HTR-8/SVneo (cell line): ENCODE measurements at places on chromosomes 6 and 20.

DNA sequence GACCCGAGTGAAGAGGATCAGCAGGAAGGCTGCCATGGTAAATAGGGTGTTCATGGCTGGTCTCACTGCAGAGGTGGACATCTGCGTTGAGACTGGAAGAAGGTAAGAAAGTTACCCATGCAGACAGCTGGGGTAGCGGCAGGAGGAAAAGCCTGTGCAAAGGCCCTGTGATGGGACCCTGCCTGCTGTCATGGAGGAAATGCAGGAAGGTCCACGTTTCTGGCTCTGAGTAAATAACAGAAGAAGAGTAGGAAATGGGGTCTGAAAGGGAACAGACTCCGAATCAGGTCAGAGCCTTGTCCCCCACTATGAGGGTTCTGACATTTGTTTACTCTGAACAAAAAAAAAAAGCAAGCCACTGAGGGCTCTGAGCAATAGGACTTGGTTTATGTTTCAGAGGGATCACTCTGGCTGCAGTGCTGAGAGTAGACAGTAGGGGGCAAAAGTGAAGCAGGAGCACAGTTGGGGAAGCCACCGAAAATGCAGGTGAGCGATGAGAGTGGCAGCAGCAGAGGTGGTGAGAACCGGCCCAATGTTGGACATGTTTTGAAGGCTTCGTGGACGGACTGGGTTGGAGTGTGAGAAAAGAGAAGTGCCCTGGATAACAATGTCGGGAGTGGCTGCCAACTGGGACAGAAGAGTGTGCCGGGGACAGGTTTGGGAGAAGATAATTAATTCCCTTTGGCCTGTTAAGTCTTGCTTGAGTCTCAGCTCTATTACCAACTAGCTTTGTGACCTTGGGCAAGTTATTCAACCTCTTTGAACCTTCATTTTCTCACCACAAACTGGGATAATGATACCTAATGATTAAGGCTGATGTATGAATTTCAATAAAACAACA is 57.9 kb upstream of the MAP7 start:
- peak; percentile 35 for DNase-seq

DNA sequence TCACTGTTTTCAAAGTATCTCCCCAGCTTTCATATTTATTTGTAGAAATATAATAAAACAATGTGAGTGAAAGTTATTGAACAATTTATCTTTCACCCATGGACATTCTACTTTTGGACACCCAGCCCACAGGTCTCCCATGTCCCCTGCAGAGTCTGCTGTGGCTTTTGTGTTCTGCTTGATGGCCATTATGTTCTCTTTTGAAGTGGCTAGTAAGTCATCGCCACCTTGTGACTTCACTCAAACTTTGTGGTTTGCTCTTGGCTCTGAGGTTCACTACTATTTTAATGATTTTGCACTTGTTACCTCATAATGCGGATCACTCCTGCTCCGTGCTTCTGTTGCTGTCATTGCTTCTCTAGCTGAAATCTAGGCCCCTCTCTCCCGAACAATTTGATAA is 10.2 kb upstream of the DEFB113 start:
- no peak for DNase-seq

- no peak for DNase-seq
Observed at GRCh38 chr6:108616544-108616943, 55.8 kb downstream of the FOXO3 start.

DNA sequence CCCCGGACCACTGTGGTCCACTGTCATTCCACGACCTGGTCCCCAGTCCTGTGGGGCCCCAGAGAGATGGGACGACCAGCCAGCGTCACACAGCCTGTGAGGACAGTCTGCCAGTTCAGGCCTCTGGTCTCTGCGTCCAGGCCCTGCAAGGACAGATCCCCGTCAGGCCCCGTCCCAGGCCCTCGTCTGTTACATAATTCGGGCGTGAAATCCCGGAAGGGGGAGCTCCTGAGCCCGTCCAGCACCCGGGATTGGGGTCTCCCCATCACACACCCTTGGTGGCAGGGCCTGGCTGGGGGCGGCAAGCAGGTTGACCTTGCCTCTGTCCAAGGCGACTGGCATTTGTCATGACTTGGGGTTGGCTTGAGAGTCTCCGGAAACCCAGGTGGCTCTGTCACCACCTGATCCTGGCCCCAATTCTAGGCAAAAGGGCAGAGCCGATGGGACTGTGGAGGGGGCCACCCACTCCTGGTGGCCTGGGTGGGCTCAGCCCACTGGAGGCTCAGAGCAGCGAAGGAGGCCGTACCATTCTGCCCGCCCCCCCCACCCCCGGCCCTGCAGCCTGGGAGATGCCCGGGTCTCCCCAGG is 73.8 kb upstream of the GATA5 start:
- no peak for DNase-seq

DNA sequence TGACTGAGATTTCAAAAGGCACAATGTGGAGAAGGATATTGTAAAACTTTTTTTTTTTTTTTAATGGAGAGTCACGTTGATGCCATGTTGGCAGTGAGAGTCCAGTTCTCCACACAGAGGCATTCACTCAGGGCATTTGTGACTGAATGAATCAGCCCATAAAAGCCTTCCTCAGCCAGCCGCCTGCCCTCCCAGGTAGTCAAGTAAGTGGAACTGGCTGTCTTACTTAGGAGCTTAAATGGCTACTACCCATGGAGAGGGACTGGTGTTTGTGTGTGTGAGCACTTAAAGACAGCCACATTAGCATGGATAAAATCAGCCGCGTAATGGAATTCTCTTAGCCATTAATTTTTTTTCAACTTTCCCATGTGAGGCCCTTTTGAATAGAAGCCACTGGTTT is 12.6 kb downstream of the AAR2 start:
- DNase-seq, result no peak

DNA sequence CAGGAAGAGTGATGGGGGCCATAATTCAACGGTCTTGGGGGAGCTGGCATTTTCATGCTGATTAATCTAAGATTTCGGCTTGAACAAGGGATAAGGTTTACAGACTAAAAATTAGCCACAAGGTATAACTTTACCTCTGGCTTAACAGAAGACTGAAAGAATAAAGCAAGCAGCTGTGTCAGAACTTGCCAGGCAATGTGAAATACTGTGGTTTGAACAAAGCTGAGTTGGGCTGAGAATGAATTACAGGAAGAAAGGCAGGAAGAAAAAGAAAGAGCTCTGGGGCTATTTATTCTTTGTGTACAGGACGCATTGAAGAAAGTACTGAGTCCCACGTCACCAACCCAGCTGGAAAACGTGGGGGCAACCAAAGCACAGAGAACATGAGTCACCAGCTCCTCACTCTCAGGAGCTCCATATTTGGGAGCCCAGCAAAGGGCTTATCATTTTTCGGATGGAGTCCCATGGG is 121.5 kb upstream of the NEDD9 start:
- no peak for DNase-seq

GRCh38 chr20:38222231-38222922 is 38.2 kb downstream of the KIAA1755 start:
- peak; percentile 90 for DNase-seq

- DNase-seq, result no peak
Observed at GRCh38 chr6:150535151-150535804, 64.4 kb upstream of the PLEKHG1 start.

DNA sequence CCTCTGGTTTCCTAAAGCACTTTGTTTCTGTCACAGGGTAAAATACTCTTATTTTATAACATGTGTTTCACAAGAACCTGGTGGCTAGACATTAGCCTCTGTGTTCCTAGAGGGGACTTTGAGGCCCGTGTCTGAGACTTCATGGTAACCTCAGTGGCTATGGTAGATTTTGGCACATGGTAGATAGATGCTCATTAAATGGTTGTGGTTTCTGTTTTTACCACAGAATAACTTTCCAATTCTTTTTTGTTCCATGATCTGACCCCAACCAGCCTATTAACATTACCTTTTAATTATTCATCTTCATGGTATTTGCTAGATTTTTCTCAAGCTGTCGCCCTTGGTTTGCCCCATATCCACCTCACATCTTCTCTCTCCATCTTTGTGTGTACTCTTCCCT is 34.3 kb downstream of the CCN2 start:
- no peak for DNase-seq

GRCh38 chr20:2626853-2627541 is 25.4 kb upstream of the NOP56 start:
- DNase-seq, result no peak

- no peak for DNase-seq
Observed at GRCh38 chr20:41862476-41862875, 244.3 kb upstream of the CHD6 start.

DNA sequence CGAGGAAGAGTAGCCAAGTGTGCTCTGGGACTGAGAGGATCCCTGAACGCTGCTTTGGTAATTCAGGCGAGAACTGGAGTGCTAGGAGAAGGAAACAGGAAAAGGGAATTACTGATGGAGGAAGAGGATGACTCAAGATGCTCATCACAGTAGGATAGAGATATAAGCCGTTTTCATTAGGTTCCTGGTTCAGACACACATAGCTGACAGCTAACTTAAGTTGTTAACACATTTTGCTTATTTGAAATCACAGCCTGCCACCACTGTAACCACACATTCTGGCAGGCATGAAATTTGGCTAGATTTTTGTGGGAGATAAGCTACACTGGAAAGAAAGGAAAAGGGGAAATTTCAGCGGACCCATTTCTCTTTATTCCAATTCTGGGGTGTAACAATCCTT is 138.2 kb upstream of the SLC22A16 start:
- DNase-seq, result no peak

GRCh38 chr20:31903627-31904386 is 33.4 kb downstream of the TTLL9 start:
- no peak for DNase-seq

DNA sequence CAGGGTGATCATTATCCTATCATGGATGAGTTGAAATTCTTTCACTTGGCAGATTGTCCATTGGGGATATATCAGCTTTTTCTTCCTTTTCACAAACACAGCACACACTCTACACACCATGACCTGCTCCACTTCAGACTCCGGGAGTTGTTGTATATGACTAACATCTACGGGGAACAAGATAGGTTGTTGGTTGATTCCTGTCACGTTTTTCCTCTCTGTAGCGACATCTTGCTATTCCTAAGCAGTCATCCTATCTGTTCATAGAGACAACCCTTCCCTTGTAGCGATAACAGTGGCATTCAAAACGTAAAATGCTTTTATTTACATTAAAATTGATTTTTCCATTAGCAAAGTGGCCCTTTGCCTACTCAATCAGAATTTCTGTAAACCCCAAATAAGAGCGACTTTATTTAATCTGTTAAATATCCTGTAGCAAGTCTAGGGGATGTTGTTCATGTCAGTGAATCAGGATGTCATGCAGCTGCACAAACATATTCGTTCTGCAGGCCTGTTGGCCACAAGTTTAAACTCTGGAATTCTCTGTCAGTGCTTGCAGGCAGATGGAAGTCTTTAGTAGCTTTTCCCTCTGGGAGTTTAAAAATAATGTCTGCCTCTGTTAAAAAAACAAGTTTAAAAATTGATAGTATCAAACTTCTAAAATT is 23.1 kb downstream of the PHACTR2 start:
- DNase-seq, result no peak

DNA sequence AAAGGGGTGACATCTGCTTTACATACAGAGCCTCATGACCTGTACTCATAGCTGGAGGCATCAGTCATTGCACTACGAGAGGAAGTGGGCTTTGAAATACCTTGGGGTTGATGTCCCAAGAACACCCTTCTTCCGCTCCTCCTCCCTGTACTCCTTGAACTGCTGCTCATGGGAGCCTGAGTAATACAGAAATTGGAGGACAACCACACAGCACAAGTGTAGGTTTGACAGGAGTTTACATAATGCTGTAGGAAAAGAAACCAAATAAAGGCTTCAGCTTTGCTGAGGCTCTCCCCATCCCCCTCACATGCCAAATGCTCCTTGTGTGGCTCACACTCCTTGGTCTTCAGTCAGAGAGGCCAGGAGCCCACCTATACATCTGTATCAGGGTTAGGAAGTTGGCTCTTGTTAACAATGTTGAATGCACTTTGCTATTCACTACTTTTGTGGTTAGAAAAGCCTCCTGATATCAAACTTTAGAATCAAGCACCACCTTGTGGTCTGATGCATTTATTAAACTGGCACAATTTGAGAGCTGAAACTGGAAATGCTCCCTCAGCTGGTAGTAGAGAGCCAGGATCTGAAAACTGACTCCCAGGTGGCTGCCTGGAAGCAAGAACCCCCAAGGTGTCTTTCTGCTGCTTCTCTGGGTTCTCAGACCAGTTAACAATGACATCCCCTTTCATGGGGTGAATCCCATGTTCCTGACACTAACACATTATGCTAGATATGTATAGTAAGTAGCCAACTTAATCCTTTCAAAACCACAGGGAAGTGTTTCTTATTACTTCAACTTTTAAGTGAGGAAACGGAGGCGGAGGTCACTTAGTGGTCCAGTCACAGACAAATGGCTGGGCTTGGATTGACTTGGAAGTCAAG is 56.2 kb upstream of the EDN1 start:
- peak; percentile 54 for DNase-seq

DNA sequence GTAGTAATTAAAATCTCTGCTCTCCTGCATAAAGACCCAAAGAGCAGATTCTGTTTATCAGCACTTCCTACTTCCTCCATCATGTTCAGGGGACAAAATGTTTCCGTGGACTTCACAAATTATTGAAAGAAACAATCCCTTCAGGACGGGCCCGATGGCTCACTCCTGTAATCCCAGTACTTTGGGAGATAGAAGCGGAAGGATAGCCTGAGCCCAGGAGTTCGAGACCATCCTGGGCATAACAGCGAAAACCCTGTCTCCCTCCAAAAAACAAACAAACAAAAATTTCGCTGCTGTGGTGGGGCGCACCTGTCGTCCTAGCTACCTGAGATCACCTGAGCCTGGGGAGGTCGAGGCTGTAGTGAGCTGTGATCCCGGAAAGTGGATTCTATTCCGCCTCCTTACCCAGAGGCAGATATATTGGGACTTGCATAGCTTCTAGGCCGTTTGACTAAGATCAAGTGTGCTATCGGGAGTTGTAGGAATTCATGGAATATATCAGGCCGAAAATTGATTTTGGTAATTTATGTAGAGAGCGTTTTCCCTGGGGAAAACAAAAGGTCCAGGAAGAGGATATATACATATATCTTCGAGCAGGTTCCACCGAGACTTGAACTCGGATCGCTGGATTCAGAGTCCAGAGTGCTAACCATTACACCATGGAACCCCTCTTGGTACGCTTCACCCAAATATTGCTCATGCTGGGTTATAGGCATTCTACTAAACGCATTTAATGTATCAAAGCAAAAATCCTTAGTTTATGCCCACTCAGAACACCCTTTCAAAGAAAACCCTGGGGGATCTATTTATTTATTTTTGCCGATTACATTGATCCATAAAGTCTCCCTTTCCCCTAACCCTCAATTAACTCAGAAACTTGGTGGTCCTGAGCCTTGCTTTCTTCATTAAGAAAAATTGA is 74.5 kb upstream of the ZNF184 start:
- DNase-seq, result peak; percentile 26

GRCh38 chr6:168670401-168670985 is 229.5 kb downstream of the SMOC2 start:
- DNase-seq, result no peak

GRCh38 chr6:155832596-155832995 is 377.0 kb upstream of the NOX3 start:
- DNase-seq, result peak; percentile 3

- DNase-seq, result no peak
Observed at GRCh38 chr20:57787151-57787989, 77.6 kb upstream of the PMEPA1 start.

DNA sequence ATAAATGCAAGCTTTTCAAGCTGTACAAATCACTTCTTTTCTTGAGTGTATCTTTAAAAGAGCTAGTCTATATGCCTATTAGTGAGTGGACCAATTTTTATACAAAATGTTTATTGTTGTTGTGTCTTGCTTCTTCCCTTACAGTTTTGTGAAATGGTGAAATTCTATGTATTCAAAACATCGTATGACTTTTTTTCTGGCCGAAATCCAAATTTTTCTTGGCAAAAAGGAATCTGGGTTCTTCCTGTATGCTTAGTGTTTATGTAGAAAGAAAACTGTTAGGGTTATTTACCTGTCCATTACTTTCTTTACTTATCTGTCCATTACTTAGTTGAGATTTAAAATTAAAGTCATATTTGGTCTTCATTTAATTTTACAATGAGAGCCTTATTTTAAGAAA is 153.9 kb downstream of the MMS22L start:
- DNase-seq, result no peak
